Stimulated activated naive CD4-positive, alpha-beta T cell treated with Interleukin-2 at 50 U/mL for 16 hours (primary cell): ENCODE measurements at places on chromosomes 5 and 9.

DNA sequence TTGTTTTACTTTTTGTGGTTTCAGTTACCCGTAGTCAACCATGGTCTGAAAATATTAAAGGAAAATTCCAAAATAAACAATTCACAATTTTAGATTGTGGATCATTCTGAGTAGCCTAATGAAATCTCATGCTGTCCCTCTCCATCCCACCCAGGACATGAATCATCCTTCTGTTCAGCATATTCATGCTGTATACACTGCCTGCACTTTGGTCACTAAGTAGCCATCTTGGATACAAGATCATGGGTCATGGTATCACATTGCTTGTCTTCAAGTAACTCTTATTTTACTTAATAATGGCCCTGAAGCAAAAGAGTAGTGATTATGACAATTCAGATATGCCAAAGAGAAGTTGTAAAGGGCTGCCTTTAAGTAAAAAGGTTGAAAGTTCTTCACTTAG is 536.5 kb upstream of the ACO1 start:
- no peak for DNase-seq

GRCh38 chr5:142403583-142403982 is 78.8 kb upstream of the SPRY4 start:
- no peak for DNase-seq

- DNase-seq, result no peak
These were observed 19.4 kb upstream of the NOTCH1 start for GRCh38 chr9:136565086-136565714.

- DNase-seq, result no peak
These were observed 200.2 kb downstream of the PLK2 start for GRCh38 chr5:58259685-58260152.

GRCh38 chr5:103674251-103674650 is 111.7 kb upstream of the NUDT12 start:
- no peak for DNase-seq

GRCh38 chr9:123485216-123485615 is 129.2 kb downstream of the CRB2 start:
- no peak for DNase-seq

GRCh38 chr9:125861405-125862058 is 114.4 kb downstream of the PBX3 start:
- no peak for DNase-seq

DNA sequence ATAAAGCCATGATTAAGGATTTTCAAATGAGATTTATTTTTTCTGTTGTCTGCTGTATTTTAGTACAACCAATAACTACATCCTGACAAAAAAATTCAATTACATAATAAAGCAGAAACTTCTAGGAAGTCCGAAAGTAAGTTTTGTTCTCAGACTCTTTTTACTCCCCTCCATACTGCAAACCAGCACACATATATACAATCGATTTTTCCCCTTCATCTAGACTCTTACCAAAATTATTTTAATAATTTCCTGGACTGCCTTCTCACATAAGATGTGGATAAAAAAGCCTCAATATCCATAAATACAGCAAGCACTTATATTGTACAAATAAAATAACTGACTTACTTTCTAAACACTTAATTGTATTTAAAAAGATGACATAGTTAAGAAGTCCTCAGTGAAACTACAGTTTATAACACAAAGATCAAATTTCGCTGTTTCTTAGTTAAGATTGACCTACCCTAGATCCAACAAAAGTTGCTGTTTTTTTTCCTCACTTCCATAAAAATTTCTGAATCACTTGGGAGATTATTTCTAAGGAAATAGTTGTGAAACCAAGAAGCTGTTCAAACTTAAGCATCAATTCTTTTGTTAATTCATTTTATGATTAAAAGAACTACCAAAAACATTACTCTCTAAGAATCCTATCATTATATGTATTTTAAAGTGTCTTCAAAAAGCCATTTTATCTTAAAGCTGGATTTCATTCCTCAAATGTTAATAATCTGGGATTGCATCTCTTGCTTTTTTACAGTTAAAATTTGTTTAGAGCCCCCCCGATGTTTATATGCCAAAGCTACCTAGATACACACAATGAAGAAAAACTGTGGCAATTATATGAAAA is 74.7 kb upstream of the IFNE start:
- DNase-seq, result no peak

- no peak for DNase-seq
These were observed 753.2 kb upstream of the RIOK2 start for GRCh38 chr5:97936231-97936630.

DNA sequence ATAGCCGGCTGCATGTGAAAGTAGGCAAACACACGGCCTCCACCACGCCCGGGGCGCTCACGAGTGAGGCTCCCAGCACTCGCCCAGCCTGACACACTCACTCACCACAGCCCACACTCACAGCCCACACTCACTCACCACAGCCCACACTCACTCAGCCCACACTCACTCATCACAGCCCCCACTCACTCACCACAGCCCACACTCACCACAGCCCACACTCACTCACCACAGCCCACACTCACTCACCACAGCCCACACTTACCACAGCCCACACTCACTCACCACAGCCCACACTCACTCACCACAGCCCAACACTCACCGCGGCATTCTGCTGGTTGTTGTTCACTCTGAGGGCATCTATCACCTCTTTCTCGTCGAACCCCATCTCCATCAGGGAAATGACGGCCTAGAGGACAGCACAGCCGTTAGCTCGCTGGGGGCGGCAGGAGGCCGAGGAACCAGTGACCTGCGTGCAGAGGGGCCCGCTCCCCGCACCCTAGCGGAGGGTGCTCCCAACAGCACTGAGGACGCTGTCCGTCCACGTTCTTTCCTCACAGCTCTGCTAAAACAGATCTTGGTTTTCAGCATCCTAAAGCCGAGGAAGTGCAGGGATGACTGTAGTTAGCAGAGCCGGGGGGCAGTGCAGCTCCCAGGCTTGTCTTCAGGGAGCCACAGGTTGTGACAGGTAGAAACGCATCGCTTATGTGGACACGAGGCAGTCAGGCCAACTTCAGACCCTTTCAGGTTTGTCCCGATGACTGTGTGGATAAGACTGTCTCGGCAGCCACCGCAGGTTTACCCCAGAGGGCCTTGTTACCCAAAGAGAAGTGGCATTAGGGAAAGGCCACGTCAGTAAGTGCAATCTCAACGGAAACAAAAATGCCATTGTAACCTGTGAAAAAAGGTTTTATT is 21.6 kb downstream of the UBAC1 start:
- DNase-seq, result peak; percentile 63

DNA sequence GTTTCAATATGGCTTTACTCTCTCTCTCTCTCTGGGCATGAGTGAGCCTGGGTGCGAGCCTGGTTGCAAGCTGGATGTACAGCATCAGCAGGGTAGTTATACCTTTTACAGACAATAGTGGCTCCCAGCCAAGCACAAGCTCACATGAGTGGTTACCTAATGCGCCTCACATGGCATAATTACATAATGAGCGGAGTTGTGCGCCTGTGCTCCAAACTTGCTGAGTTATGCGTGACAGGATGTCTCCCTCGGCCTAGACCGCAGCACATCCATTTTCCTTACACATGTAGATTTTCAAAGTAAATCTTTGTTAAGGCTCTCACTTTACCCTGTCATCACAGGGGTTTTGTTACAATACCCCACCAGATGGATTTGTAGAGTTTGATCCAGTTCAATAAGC is 233.5 kb upstream of the WWC1 start:
- DNase-seq, result no peak

DNA sequence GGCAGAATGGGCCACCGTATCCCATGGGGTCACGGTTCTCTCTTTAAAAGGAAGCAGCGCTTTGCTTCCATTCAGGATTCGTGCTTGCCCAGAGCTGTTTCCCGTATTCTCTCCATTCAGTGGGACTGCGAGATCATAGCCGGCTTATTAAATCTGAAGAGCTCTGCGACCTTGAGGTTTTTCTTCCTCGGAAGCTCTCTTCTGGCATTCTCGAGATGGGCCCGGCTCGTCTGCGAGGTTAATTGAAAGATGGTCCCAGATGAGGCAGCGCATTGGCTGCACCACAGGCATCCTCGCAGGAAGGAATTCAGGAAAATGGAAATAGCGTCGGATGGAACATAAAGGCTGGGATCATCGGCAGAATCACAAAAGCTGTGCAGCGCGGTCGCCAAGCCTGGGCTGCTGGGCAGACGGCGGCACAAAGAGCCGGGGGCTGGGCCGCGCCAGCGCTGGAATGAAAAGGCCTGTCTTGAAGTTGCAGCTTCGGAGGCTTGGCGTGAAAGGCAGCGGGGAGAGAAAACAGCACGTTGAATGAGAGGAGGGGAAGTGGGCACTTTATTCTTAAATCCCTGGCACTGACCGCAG is 236.2 kb downstream of the IRX2 start:
- DNase-seq, result no peak

- no peak for DNase-seq
These were observed 212.1 kb downstream of the ARL15 start for GRCh38 chr5:54098267-54098666.

- no peak for DNase-seq
These were observed 3.7 kb upstream of the RAI14 start for GRCh38 chr5:34652466-34652865.

DNA sequence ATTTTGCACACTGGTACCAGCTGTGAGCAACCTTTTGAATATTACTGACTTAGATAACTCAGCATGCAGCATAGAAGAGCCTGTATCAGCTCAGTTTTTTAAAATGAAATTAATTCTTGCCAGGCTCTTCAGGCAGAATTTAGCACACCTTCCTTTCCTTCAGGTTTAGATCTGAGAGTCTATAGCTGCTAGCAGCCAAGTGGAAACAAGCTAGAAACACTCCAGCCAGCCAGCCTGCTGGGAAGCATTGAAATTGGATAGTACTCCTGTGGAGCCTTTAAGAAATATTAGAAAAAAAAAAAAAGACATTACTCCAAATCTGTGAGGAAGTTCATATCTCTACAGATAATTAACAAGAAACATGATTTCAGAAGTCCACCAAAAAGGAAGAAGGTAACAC is 812.2 kb downstream of the DTWD2 start:
- no peak for DNase-seq

DNA sequence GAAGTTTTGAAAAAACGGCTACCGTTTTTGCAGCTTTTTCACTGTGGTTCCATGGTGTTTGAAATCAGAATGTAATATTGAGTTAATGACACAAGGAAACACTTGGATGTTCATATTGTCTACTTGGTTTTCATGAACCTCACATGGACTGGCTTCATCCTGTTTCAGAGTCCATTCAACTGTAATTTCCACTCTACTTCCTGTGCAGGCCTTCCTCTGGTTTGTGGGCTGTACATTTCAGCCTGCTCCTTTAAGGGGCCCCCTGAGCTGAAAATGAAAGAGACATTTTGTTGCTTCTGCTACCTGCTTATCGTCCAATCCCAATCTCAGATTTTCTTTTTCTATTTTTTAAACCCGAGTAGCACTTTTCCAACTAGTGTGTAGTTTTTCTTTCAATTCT is 41.8 kb upstream of the CDKN2B start:
- DNase-seq, result no peak

DNA sequence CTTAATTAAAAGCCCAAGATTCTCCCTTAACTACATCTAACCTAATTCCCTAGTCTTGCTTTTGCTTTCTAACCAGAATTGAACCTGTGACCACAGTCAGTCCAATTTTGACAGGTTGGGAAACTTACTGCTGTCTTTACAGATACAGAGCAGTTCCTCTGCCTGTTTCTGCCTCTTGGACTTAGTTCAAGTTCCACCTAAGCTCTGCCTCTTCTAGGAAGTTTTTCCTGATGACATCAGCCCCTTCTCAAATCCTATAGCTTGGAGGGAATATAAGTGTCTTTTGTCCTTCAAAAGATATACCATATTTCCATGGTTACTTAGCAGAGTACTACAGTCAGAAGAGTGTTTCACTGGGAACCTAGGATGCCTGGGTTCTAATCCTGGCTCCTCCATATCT is 31.7 kb downstream of the BRINP1 start:
- no peak for DNase-seq

DNA sequence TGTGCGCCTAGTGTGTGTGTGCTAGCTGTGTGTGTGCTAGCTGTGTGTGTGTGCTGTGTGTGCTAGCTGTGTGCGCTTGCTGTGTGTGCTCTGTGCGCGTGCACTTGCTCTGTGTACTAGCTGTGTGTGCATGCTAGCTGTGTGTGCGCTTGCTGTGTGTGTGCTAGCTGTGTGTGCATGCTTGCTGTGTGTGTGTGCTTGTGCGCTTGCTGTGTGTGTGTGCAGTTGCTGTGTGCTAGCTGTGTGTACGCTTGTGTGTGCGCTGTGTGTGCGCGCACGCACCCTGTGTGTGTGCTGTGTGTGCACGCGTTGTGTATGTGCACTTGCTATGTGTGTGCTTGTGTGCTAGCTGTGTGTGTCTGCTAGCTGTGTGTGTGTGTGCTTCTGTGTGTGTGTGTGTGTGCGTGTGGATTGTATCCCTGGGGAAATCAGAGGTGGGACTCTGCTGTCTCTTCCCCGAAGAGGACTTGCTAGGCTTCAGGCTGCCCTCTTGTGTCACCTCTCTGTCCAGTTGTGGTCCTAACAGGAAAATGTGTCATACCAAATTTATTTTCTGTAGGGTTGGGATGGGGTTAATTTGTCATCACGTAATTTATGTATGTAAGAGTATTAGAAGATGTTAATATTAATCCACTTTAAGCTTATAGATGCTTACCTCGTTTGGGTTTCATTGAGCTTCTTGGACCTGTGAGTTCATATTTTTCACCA is 38.9 kb downstream of the TPPP start:
- no peak for DNase-seq

DNA sequence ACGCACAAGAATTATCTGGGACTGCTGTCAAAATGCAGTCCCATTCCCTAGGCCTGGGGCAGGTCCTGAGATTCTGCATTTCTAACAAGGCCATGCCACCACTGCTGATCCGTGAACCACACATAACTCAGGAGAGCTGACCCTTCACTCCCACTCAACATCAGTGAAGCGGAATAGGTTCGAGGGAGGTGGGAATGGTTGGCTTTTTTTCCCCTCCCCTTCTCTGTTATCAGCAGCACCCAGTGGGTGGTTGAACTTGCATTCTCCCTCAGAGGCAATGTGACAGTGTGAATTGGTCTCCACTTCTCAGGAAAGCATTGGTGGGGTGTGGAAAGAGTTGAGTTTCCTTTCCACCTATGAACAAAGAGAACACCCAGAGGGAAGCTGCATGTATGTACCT is 344.3 kb downstream of the GADD45G start:
- DNase-seq, result no peak

DNA sequence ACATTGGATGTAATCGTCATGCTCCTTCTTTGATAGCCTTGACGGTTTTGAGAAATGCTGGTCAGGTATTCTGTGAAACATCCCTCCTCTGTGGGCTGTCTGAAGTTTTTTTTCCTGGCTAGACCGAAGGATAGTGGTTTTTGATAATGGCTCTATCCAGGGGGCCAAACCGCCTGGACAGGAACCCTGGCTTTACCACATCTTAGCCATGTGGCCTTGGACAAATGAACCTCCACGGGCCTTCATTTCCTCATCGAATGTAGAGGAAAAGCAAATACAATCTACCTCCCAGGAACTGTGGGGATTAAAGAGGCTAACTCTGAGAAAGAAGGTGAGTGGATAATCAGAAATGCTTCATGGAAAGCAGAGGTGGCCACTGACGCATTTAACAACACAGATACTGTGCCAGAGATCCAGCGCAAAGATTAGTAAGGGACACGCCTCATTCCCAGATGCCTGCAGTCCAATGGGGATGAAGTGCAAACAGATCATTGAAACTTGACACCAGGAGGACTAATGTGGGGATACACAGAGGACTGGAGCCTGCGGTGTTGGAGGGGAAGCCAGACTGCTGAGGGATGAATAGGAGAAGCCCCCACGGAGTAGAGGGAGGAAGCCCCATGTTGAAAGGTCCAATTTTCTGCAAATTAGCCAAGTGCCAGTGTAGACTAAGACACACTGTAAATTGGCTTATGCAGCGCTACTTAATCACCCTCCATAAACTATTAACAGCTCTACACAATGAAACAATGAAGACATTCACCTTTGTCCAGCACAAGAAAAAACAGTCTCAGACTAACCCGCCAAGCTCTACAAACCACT is 41.6 kb downstream of the MYO10 start:
- DNase-seq, result no peak
